ENCODE measurements at places on chromosomes 7 and 10. TPM values are rescaled to one million over a fixed set of nuclear protein-coding genes. Genes with fewer than 3 reads are reported as not detected.

Gene PDE6C
- not detected for total RNA-seq

DNA sequence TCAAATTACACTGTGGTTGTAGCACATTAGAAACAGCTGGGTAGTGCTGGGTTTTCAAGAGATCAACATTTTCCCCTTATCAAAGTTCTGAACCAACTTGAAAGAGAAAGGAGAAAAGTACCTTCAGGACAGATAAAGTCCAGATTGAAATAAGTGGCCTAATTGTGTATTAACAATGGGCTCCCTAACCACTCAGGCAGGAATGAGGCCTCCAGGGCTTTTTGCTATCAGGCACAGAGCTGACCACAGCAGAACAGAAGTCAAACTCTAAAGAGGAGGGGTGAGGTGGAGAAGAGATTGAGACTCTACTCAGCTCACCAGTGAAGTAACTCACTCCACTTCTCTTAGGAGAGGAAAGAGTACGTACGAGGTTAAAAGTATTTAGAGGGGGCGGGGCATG lies 394.1 kb upstream of the PHF14 start:
- no peaks in the 10 kb centered on the region for H3K4me1 ChIP-seq
- H3K4me3 ChIP-seq: no peak overlapping the region
- DNase-seq: no peak
- no peaks in the 10 kb centered on the region for H3K36me3 ChIP-seq
- no peak overlapping the region for H3K27ac ChIP-seq

Gene OR2A14
- not detected for total RNA-seq

GRCh38 chr10:103791858-103792257 lies 63.5 kb downstream of the SH3PXD2A start:
- H3K4me3 ChIP-seq: no peak overlapping the region
- no peaks in the 10 kb centered on the region for H3K27me3 ChIP-seq
- H3K27ac ChIP-seq: no peak overlapping the region
- no peaks in the 10 kb centered on the region for H3K36me3 ChIP-seq

Gene PRKCQ
- total RNA-seq: 1.9 TPM

Gene PKD1L1
- 0.31 TPM for total RNA-seq

GRCh38 chr10:93999401-93999851 lies 5.7 kb downstream of the PLCE1 start:
- peak overlapping the region; percentile 59 for H3K27ac ChIP-seq
- DNase-seq: peak; percentile 91
- no peaks in the 10 kb centered on the region for H3K27me3 ChIP-seq

Gene SLC39A12
- total RNA-seq: not detected

- H3K27me3 ChIP-seq: peaks cover 14% of the 10 kb centered on the region
- no peak for DNase-seq
- H3K4me1 ChIP-seq: no peaks in the 10 kb centered on the region
- no peaks in the 10 kb centered on the region for H3K36me3 ChIP-seq
Measured at GRCh38 chr7:45118292-45118691, 6.8 kb upstream of the TBRG4 start.
